GM23248 (cell line): ENCODE measurements at places on chromosomes 13 and 19. TPM values are rescaled to one million over a fixed set of nuclear protein-coding genes. Genes with fewer than 3 reads are reported as not detected.

DNA sequence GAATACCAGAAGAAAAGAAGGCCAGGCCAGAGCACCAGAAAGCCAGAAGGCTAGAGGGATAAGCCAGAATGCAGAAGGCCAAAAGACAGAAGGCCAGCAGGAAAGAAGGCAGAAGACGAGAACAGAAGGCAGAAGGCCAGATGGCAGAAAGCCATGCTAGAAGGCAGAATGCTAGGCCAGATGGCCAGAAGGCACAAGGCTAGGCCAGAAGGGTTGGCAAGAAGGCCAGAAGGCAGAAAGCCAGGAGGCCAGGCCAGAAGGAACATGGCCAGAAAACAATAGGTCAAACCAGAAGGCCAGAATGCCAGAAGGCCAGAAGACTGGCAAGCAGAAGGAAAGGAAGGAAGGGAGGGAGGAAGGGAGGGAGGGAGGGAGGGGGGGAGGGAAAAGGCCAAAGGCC, 188.8 kb downstream of the TUBA3C start:
- no peak overlapping the region for H3K27ac ChIP-seq
- no peak for DNase-seq

GRCh38 chr19:17775991-17776803, 18.7 kb upstream of the B3GNT3 start:
- H3K36me3 ChIP-seq, result no peaks in the 10 kb centered on the region
- H3K4me3 ChIP-seq, result no peak overlapping the region
- no peaks in the 10 kb centered on the region for H3K27me3 ChIP-seq
- H3K4me1 ChIP-seq, result no peaks in the 10 kb centered on the region

- H3K27ac ChIP-seq, result peak overlapping the region; percentile 7; the same call in 1 of the 2 replicates
- H3K27me3 ChIP-seq, result peaks cover 5% of the 10 kb centered on the region; the same call in 1 of the 2 replicates
- 0 out of 2 replicates have a peak, but pooled peaks cover 3% of the 10 kb centered on the region for H3K36me3 ChIP-seq
Observed at GRCh38 chr19:7681340-7682174, 924 bp downstream of the TRAPPC5 start.

GRCh38 chr13:48749144-48749543, 95.4 kb downstream of the CYSLTR2 start:
- no peaks in the 10 kb centered on the region for H3K36me3 ChIP-seq
- H3K27me3 ChIP-seq, result no peaks in the 10 kb centered on the region; the same call in 1 of the 2 replicates
- H3K4me3 ChIP-seq, result no peak overlapping the region

- DNase-seq, result no peak
- H3K36me3 ChIP-seq, result no peaks in the 10 kb centered on the region
Observed at GRCh38 chr19:29761575-29762232, 46.6 kb upstream of the C19orf12 start.

DNA sequence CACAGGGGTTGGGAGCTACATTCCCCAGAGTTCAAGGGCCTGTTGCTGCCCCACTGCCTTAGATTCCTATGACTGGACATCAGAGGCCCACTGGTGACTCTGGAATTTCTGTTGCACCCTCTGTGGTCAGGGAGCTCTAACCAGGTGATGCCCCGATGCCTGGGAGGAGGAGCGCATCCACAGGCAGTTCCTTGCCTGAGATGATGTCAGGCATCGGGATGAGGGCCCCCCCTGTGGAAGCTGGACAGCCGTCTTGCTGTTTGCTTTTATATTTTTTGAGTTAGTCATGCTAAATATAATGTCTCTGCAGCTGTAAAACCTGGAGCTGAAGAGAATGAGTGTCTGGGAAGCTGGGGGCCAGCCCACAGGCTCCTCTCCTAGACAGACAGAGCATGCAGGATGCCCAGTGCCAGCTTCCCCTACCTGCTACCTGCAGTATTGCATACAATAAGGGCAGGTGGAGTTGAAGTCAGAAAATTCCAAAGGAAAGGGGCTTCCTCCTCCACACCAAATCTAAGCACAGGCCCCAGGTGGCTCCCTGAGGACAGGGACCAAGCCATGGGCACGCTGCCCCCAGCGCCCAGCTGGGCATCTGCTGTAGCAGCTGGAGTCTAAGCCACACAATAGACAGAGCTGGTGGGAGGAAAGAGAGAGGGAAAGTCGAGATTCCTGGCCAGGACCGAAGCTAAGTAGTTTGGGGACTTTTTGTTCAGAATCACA, 16.2 kb downstream of the COL4A2 start:
- peaks cover 58% of the 10 kb centered on the region for H3K4me1 ChIP-seq
- peak; percentile 86 for DNase-seq
- H3K27ac ChIP-seq, result peak overlapping the region; percentile 39

DNA sequence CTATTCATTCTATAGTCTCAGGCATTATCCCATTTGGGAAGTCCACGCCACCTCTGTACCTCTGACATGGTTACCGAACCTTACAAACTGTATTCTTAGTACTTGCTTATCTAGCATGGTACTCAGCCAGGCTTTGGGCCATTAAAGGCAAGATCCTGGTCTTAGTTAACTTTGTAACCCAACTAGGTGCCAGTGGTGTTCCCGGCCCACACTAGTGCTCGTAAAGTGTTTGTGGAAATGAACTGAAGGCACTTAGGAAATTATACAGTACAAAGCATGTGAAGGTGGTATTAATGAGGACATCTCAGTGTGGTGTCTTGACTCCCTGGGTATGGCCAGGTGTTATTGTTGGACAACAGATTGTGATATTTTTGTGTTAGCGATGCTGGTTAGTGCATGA, 87.8 kb upstream of the RNF113B start:
- no peak for DNase-seq
- no peak overlapping the region for H3K27ac ChIP-seq
- no peaks in the 10 kb centered on the region for H3K4me1 ChIP-seq
- H3K27me3 ChIP-seq, result no peaks in the 10 kb centered on the region

DNA sequence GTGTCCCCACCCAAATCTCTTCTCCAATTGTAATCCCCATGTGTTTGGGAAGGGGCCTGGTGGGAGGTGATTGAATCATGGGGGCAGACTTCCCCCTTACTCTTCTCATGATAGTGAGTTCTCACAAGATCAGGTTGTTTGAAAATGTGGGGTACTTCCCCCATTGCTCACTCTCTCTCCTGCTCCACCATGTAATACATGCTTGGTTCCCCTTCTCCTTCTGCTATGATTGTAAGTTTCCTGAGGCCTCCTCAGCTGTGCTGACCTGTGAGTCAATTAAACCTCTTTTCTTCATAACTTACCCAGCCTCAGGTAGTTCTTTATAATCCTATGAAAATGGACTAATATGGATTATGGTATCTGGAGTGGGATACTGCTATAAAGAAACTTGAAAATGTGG, 24.1 kb downstream of the ING1 start:
- H3K27ac ChIP-seq, result no peak overlapping the region
- H3K36me3 ChIP-seq, result no peaks in the 10 kb centered on the region
- no peaks in the 10 kb centered on the region for H3K27me3 ChIP-seq
- no peaks in the 10 kb centered on the region for H3K4me1 ChIP-seq

DNA sequence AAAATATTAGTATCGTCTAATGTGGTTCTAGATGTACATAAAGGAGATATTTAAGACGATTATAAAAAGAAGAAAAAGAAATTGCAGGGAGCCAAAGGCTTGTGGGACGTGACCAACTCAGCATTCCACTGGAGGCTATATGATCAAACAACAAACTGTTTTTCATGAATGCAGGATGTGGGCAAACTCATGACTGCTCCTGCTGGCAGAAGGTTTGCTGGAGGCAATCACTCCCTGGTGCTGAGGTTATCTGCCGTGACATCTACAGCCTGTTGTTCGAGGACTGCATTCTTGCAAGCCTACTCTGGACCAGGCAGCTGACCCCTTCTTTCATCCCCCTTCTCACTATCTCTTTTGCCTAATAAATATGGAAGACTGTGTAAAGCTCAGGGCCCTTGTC, 518.1 kb downstream of the UQCRFS1 start:
- H3K4me3 ChIP-seq, result no peak overlapping the region
- no peaks in the 10 kb centered on the region for H3K36me3 ChIP-seq
- H3K4me1 ChIP-seq, result no peaks in the 10 kb centered on the region
- DNase-seq, result no peak
- no peak overlapping the region for H3K27ac ChIP-seq

DNA sequence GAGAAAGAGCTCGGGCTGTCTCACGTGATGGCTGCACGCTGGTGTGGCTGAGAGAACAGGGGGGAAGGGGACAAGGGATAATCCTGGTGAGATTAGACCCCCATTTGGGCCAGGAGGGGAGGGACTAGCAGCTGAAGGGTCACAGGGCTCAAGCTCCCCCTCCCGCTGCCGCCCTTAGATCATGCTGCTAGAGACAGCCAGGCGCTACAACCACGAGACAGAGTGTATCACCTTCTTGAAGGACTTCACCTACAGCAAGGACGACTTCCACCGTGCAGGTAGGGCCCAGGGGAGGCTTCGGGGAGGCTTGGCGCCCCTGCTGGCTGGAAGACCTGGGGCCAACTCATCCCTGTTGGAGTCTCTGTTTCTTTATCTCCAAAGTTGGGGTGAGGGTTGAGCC, 3.3 kb downstream of the NR1H2 start:
- no peak overlapping the region for H3K27ac ChIP-seq
- H3K36me3 ChIP-seq, result no peaks in the 10 kb centered on the region; the same call in 1 of the 2 replicates
- H3K4me3 ChIP-seq, result no peak overlapping the region
- H3K27me3 ChIP-seq, result no peaks in the 10 kb centered on the region
- no peak for DNase-seq

GRCh38 chr13:99809926-99810325, 161.6 kb downstream of the ZIC5 start:
- H3K4me3 ChIP-seq, result no peak overlapping the region
- DNase-seq, result no peak
- peaks cover 13% of the 10 kb centered on the region for H3K4me1 ChIP-seq
- H3K27ac ChIP-seq, result no peak overlapping the region

DNA sequence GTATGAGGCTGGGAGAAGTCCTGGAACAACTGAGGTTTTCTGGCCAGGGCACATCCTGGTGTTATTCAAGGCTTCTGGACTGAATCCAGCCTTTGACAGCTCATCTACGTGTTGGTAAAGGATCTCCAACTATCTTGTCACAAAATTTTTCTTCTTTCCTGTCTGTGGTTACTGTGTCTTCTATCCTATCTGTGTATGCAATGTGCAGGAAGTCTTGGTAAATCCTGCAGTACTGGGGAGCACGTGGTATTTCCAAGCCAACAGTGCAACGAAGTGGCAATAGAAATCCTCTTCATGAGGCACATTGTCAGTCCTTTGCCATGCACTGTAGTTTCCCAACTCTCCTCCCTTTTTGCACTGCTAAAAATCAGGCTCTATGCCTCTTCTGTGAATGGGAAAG, 86.7 kb downstream of the ZNF100 start:
- H3K4me3 ChIP-seq, result no peak overlapping the region
- H3K36me3 ChIP-seq, result no peaks in the 10 kb centered on the region
- H3K4me1 ChIP-seq, result no peaks in the 10 kb centered on the region

GRCh38 chr13:88472316-88472715, 801.1 kb downstream of the SLITRK5 start:
- H3K4me1 ChIP-seq, result no peaks in the 10 kb centered on the region
- H3K27ac ChIP-seq, result no peak overlapping the region
- DNase-seq, result no peak

- H3K27me3 ChIP-seq, result no peaks in the 10 kb centered on the region
- peak; percentile 77 for DNase-seq
- peaks cover 39% of the 10 kb centered on the region for H3K4me1 ChIP-seq
- peak overlapping the region; percentile 60 for H3K27ac ChIP-seq
- no peaks in the 10 kb centered on the region for H3K36me3 ChIP-seq
Observed at GRCh38 chr13:32731576-32731975, 145.3 kb downstream of the PDS5B start.

DNA sequence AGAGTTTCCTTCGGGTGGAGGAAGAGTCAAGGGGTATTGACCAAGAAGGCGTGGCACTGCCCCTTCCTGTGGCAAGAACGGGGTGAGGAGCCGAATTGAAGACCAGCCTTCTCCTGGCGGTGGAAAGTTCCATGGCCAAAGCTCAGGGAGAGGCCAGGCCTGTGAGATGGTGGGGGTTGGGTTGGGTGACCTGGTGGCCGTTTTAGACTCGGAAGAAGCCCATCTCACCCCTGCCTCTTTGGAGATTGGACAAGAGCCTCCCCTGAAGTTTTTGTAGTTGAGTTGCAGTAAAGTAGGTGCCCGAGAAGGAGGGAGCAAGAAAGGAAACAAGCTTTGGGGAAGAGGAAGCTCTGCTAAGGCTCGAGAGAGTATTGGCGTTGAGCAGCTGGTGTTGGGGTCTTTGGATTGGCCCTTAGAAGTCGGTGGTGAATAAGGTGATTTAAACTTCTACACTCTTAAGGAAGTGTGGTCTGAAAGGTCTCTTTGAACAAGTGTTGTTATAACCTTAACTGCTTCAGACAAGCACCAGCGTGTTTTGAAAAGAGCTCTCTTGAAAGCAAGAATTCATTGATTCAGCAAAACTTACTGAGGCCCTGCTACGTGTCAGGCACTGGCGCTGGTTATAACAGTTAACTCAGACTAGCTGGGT, 964 bp downstream of the SPINT2 start:
- H3K4me3 ChIP-seq, result no peak overlapping the region
- H3K27me3 ChIP-seq, result no peaks in the 10 kb centered on the region
- no peaks in the 10 kb centered on the region for H3K36me3 ChIP-seq
- peaks cover 28% of the 10 kb centered on the region for H3K4me1 ChIP-seq
- no peak overlapping the region for H3K27ac ChIP-seq
- DNase-seq, result no peak

DNA sequence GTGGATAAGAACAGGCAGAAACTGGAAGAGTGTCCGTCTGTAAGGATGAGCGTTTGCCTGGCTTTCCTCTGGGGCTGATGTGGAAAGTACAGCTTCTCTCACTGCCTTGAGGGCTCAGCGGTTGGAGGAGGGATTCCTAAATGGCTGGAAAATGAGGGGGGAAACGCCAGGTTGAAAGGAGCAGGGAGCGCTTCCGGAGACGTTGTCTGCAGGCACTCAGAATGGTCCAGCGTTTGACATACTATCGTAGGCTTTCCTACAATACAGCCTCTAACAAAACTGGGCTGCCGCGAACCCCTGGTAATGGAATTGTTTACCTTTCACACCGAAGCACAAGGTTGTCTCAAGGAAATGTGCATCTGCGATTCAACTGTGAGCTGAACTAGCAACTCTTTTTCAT, 39.9 kb downstream of the MRPL57 start:
- H3K4me1 ChIP-seq, result no peaks in the 10 kb centered on the region
- no peak overlapping the region for H3K27ac ChIP-seq
- peaks cover 27% of the 10 kb centered on the region for H3K27me3 ChIP-seq
- DNase-seq, result peak; percentile 16
- H3K4me3 ChIP-seq, result peak overlapping the region; percentile 50
- no peaks in the 10 kb centered on the region for H3K36me3 ChIP-seq

GRCh38 chr13:93450191-93450621, 223.6 kb downstream of the GPC6 start:
- H3K4me1 ChIP-seq, result peaks cover 8% of the 10 kb centered on the region
- H3K4me3 ChIP-seq, result no peak overlapping the region
- no peaks in the 10 kb centered on the region for H3K36me3 ChIP-seq
- H3K27ac ChIP-seq, result no peak overlapping the region
- peak; percentile 54 for DNase-seq
- H3K27me3 ChIP-seq, result no peaks in the 10 kb centered on the region

GRCh38 chr13:32427852-32428580, at the start of gene N4BP2L1:
Gene N4BP2L1, minus strand, starts transcription at chr13:32428130. Its CDS starts 48 bp downstream, at chr13:32428082.
- peak within 1 kb of the TSS; percentile 70 for H3K4me3 ChIP-seq
- H3K4me1 ChIP-seq, result peaks cover 4% of the 10 kb centered on the region; the same call in 1 of the 2 replicates
- no peak within 1 kb of the TSS for H3K27ac ChIP-seq
- no peaks in the 10 kb centered on the region for H3K27me3 ChIP-seq
- DNase-seq, result peak; percentile 71

The EFNA2 gene
- total RNA-seq, result not detected in 2 replicates

The PTH2 gene
- total RNA-seq, result not detected in 2 replicates

The ZNF534 gene
- 0.25 TPM in 1 of 2 replicates, not detected in the other for total RNA-seq

The LRP3 gene
- total RNA-seq, result 58.3 and 59.9 TPM in 2 replicates

The PSG4 gene
- 104 and 105 TPM in 2 replicates for total RNA-seq

The ZNF91 gene
- 8.2 and 10.5 TPM in 2 replicates for total RNA-seq
